Liver (tissue), 10 donors: ENCODE measurements at places on chromosomes 4 and X. TPM values are rescaled to one million over a fixed set of nuclear protein-coding genes. Genes with fewer than 3 reads are reported as not detected.

GRCh38 chrX:107355533-107355932, 93.9 kb upstream of the FRMPD3 start:
- DNase-seq: no peak

GRCh38 chrX:140104760-140105159, 139.4 kb upstream of the CXorf66 start:
- no peak for DNase-seq

GRCh38 chr4:70177090-70177489, 18.4 kb upstream of the ODAM start:
- no peak for DNase-seq

GRCh38 chr4:10032625-10033024, 11.3 kb upstream of the SLC2A9 start:
- no peak for DNase-seq

DNA sequence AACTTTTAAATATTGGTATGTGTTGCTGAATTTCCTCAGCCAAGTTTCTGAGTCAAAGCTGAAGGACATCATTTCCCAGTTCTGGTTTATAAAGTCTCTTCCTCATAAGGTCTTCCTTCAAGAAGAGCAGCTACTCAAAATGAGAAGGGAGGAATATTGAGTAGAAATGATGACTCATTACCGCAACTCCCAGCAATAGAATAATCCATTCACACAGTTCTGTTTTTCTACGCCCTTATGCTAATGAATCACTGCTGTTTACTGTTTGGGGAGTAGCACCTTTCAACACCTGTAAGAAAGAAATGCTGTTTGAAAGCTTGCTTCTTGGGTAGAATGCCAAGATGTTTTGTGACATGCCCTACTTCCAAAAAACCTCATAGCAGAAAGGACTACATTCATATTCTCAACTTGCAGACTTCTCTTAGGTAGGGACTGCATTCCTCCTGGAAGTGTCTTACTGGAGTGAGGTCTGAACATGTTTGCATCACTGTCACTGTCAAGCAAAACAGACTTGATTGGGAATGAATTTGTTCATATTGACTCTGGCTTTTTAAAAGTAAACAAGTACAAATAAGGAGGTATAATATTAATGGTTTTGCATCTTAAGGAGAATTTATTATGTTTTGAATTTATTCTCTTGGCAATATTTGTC, 147.2 kb upstream of the BANK1 start:
- DNase-seq: no peak

GRCh38 chr4:15779306-15779705, 1.2 kb downstream of the CD38 start:
- DNase-seq: peak; percentile 41

GRCh38 chr4:129862461-129862860, 766.5 kb downstream of the C4orf33 start:
- DNase-seq: no peak

GRCh38 chr4:142727149-142727548, 119.0 kb downstream of the INPP4B start:
- DNase-seq: no peak

DNA sequence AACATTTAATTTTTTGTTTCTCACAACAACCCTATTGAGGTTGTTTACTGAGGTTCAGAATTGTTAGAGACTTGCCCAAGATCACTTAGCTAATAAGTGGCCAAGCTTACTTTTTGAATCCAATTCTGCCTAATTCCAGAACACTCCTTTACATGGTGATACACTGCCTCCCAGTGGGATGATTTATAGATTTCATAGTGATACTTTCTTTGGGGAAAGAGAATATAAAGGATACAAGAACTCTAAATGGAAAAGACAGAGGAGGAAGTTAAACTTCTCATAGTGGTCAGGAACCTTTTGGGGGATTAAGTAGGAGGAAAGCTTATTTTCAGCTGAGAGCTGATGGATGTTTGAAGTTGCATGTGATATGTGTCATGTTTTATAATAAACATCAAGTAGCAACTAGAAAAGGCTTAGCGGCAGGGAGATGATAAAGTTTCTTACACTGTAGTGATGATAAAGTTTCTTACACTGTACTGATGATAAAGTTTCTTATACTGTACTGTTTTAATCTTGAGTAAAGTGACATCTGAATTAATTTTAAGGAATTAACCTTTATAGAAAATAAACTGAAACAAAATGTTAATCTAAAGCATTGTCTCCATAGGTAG, 15.3 kb downstream of the STAG2 start:
- no peak for DNase-seq

DNA sequence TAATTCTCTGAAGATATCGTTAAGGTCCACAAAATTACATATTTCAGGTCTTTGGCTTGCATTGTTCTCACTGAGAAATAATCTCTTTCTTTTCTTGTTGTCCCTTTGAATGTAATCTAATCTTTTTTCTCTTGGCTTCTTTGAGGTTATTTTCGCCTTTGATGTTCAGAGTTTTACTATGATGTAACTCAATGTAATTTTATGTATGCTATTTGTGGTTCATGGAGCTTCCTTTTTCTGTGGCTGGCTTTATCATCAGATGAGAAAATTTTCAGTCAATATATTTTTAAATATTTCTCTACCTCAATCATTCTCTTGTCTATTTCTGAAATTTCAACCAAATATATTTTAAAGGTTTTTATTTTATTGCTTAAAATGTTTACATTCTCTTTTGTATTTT, 672.2 kb downstream of the TRAM1L1 start:
- DNase-seq: no peak

DNA sequence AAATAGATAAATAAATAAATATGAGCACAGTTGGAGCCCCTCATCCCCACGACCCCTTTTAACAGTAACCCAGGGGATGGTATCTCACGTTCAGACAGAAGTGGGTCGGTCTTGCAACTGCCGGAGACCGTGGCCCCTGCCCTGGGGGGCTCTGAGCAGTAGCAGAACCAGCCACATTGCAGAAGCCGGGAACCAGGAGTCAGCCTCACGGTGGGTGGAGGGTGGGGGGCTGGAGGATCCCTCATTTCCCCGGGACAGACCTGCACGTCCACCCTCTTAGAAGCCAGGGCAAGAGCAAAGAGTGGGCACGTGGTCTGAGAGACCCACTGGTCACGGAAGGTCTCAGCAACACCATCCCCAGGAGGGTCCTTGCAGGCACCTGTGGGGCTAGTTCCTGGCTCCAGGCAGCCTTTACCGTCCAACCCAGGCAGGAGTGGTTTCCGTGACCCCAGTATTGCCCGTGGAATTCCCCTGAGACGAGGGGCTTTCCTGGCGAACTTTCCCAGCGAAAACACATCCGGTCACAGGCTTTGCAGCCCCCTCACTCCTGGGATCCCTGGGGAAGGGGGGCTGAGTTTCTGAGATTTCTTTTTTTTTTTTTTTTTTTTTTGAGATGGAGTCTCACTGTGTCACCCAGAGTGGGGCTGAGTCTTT, 8.8 kb upstream of the IL3RA start:
- no peak for DNase-seq

DNA sequence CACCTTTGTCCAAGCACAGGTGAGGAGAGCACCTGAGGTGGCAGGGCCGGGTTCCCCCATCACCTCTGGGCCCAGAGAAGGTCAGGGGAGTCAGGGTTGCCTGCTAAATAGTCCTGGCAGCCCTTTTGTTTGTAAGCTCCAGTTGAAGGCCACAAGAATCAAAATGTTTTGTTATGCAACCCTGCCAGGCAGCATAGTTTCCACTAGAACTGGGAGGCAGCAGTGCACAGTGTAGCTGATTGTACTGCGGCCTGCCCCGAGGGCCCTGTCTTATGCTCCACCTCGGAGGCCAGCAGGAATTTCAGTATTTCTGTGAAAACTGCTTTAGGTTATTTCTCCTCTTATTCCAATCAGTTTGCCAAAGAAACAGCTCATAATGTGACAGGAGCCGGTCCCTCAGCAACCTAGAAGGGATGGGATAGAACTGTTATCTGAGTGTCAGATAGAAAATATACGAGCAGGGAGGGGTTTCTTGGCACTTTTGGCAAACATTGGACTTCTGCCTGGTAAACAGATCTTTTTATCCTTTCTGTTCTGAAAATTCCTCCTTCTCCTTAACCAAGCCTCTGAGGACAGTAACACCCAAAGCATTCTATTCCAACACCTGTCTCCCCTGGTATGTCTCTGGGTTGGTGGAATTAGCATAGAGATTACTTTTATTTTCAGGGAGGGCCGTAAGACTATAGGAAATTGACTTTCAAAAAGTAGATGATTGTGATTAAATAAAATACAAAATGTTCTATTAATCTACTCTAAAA, 93.6 kb downstream of the LNX1 start:
- DNase-seq: no peak

DNA sequence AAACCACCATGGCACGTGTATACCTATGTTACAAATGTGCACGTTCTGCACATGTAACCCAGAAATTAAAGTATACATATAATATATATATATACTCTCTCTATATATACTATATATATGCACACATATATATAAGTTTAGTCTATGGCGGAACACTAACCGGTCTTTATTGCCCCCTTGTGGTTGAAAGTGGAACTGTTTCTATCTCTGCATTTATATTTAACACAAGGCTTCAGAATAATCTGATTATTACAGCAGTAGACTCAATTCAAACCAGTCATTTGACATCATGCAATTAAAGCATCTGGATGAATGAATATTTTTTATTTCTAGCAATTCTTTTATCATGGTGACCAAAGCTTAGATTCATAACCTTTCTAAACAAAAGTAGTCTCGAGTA, 14.6 kb downstream of the RAB9B start:
- no peak for DNase-seq

- DNase-seq: no peak
These were observed 106.5 kb downstream of the AMMECR1 start for GRCh38 chrX:110211340-110211739.

DNA sequence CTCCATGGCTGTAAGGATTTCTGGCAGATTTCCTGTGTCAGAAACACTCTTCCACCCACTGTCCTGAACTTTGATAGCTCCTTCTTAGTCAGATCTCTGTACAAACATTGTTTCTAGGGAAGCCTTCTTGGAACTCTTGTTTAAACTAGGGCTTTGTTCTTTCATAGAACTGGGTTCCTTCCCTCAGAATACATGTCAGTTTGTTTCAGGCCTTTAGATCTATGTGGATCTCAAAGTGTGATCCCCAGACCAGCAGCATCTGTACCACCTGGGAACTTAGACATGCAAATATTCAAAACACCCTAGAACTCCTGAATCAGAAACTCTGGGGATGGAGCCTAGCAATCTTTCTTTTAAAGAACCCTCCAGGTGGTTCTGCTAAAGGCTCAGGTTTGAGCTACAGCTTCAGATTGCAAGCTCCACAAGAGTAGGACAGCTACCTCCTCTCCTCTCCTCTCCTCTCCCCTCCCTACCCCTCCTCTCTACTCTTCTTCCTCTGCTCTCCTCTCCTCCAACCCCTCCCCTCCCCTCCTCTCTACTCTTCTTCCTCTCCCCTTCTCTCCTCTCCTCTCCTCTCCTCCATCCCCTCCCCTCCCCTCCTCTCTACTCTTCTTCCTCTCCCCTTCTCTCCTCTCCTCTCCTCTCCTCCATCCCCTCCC, 12.7 kb downstream of the RASSF6 start:
- no peak for DNase-seq

GRCh38 chrX:71178908-71179307, 34.3 kb downstream of the NLGN3 start:
- DNase-seq: peak; percentile 52

GRCh38 chr4:113707048-113707447, 54.5 kb downstream of the CAMK2D start:
- DNase-seq: no peak

- no peak for DNase-seq
These were observed 13.1 kb downstream of the DDIT4L start for GRCh38 chr4:100177126-100177525.

- no peak for DNase-seq
These were observed 22.3 kb upstream of the SORCS2 start for GRCh38 chr4:7170012-7170411.

- DNase-seq: no peak
These were observed 36.2 kb downstream of the CTBP1 start for GRCh38 chr4:1212546-1213335.

Gene SLAIN2
- 32.5 TPM for total RNA-seq

Gene TIGD4
- total RNA-seq: 0.33 TPM

Gene PHEX
- total RNA-seq: 0.08 TPM

Gene NLRP2B
- total RNA-seq: not detected

Gene CFAP99
- total RNA-seq: 0.33 TPM

Gene AFM
- 274 TPM for total RNA-seq

Gene TMEM35A
- not detected for total RNA-seq

Gene RAB33A
- total RNA-seq: 0.50 TPM

Gene MAGEB17
- total RNA-seq: not detected
